ENCODE measurements at places on chromosomes 4 and X. TPM values are rescaled to one million over a fixed set of nuclear protein-coding genes. Genes with fewer than 3 reads are reported as not detected.

PF4V1 gene
- total RNA-seq = not detected

TMEM35A gene
- total RNA-seq = not detected

DNA sequence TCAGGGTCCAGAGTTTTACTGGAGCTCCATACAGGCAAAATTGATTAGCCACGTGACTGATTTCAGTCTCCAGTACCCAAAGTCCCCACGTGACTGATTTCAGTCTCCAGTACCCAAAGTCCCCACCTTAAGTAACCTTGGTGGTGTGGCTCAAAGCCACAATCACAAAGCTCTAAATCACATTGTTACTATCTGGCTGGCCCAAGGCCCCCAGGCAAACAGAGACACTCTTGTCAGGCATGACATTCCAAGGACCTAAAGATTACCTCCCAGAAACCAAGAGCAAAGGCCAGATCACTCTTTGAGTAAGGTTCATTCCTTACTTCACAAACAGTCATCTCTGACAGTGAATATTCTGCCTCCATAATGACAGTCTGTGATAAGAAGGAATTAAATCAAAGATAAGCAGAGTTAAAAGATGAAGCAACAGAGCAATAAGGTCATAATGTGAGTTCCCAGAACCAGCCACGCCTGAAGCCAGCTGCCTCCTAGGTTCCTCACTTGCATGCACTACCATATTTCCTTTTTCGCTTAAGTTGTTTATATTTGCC lies 78.5 kb downstream of the ANXA3 start:
- H3K27me3 ChIP-seq = peaks cover 40% of the 10 kb centered on the region
- no peak overlapping the region for H3K4me3 ChIP-seq
- peaks cover 11% of the 10 kb centered on the region for H3K4me1 ChIP-seq
- no peak for DNase-seq
- no peak overlapping the region for H3K27ac ChIP-seq
- H3K36me3 ChIP-seq = no peaks in the 10 kb centered on the region

PPP4R3C gene
- total RNA-seq = not detected

DNA sequence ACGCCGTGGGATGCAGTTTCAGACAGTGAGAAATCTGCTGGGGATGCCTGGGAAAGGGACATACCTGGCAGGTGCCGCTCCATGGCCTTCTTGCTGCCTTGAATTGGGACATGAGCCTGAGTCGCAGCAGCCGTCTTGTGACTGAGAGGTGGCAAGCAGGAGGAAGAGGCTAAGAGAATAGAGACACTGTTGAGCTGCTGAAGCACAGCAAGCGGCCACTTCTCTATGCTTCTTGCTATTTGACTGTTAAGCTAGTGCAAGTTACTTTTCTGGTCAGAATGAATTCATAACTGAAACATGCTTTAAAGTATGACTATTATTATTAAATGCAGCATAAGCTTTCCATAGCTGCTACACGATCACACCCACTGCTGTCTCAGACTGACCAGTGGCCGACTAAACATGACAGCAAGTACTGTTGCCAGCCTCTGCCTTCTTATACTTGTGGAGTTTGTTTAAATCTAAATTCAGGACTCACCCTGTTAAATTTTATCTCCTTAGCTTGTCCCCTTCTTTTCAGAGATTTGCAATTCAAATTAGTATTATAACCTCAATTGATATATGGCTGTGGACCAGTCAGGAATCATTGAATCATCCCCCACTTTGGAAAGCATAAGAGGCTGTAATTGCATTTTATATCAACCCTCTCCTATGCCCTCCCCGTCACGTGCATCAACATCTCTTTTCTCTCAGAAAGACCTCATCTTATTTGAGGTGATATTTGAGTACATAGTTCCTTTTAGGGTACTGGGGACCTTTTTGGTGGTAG lies 24.8 kb upstream of the ACSL1 start:
- H3K27me3 ChIP-seq = peaks cover 13% of the 10 kb centered on the region
- peaks cover 31% of the 10 kb centered on the region for H3K4me1 ChIP-seq

GRCh38 chr4:79991601-79992000 lies 81.4 kb downstream of the ANTXR2 start:
- DNase-seq = no peak
- H3K27me3 ChIP-seq = no peaks in the 10 kb centered on the region
- no peak overlapping the region for H3K4me3 ChIP-seq
- no peak overlapping the region for H3K27ac ChIP-seq

UGT2B11 gene
- total RNA-seq = not detected

DNA sequence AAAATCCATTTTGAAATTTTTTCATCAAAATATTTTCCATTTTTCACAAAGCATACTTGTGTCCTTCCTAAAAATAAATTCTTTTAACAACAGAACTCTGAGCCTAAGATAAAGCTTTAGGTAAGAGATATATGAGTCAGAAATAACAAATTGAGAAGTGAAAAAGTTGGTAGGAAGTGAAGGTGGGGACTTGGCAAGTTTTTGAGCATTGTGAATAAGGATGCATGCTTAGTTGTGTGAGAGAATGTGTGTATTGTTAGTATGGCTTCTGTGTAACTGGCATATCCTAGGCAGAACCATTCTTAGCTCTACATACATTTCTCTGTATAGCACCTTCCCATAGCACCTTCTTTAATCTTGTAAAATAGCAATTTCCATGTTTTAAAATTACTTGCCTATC lies 6.8 kb downstream of the ASB5 start:
- no peaks in the 10 kb centered on the region for H3K36me3 ChIP-seq
- H3K27ac ChIP-seq = no peak overlapping the region
- no peak for DNase-seq
- H3K4me3 ChIP-seq = no peak overlapping the region
- H3K27me3 ChIP-seq = peaks cover 11% of the 10 kb centered on the region

DNA sequence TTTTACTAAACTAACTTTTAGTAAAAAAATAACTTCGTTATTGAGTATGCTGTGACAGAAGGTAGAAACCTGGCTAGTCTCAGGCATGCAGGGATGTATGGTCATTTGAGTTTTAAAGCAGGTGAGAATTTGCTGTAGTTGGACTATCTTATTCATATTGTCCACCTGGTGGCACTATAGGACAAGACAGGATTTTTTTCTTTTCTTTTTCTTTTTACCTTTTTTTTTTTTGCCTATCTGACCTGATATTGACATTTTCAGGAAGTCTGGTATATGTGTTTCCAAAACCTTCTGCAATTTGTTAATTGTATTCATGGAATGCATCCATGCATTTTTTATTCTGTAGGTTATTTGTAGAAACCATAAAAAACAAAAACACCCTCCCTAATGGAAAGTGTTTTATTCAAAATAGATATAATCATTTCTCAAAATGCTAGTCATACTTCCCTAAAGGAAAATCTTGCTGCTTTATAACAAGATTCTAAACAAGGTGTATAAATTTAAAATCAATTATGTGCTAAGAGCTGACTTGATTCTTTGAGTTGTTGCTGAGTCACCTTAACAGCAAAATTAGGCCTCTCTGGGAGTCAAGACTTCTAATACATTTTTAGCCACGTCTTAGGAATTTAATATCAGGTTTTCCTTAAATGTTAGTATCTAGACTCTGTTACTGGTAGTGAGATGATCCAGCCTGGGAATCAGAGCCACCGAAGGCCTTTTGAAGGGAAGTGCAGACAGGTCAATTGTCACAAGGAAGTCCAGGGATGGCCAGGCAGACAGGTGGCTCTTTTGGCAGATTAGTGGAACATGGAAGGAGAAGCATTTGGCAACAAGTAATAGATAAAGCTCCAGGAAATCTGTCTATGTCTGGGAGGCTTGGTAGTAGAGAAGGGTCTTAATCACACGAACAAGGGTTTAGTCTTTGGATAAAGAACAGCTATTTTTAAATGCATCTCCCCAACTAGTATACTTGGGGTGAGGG lies 201.3 kb upstream of the GNPDA2 start:
- no peak overlapping the region for H3K4me3 ChIP-seq
- no peaks in the 10 kb centered on the region for H3K4me1 ChIP-seq
- H3K27ac ChIP-seq = no peak overlapping the region
- H3K36me3 ChIP-seq = no peaks in the 10 kb centered on the region
- H3K27me3 ChIP-seq = no peaks in the 10 kb centered on the region

EGF gene
- total RNA-seq = not detected
